ENCODE measurements at places on chromosomes 11 and 22.

DNA sequence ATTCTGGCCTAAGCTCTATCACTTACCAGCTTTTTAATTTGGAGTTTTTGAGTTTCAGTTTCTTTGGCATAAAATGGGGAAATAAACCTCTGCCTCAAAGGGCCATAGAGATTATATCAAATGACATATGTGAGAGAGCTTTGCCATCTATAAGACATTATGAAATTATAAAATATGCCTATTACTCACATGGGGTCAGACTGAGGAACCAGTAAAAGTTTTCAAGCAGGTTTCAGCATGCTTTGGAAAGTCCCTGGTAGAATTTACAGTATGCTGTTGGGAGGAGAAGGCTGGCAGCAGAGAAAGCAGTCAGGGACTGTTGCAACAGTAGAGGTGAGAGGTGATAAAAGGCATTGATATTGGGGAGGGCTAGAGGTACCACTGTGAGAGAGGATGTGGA lies 13.6 kb upstream of the MTNR1B start:
- no peak for DNase-seq

- DNase-seq = no peak
Observed at GRCh38 chr22:17777005-17777716, 2.9 kb upstream of the BID start.

DNA sequence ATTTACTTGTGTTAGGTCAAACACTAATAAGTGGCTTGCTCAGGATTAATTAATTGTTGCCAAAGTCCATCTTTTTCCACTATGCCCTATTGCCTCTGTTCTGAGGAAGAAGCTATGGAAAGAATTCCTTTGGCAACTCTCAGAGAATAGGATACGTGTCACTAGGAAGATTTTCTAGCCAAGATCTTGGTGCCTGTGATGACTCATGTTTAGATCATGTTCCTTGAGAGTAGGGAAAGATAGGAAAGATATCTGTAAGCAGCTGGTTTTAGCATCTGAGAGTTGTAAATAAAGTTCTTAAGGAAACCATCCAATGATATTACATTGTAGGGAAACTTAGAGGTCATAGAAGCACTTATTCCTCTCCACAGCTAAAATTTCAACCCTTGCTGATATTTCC lies 15.7 kb downstream of the SLN start:
- no peak for DNase-seq

DNA sequence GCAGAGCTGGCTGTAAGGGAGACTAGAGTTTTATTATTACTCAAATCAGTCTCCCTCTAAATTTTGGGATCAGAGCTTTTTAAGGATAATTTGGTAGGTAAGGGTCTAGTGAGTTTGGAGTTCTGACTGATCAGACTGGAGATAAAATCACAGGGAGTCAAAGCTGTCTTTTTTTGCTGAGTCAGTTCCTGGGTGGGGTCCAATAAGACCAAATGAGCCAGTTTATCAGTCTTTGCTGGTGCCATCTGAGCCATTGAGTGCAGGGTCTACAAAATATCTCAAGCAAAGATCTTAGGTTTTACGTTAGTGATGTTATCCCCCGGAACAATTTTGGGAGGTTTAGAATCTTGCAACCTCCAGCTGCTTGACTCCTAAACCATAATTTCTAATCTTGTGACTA lies 935.1 kb upstream of the RAG2 start:
- DNase-seq = no peak

- DNase-seq = no peak
Observed at GRCh38 chr11:62538470-62539237, 8.0 kb downstream of the AHNAK start.

DNA sequence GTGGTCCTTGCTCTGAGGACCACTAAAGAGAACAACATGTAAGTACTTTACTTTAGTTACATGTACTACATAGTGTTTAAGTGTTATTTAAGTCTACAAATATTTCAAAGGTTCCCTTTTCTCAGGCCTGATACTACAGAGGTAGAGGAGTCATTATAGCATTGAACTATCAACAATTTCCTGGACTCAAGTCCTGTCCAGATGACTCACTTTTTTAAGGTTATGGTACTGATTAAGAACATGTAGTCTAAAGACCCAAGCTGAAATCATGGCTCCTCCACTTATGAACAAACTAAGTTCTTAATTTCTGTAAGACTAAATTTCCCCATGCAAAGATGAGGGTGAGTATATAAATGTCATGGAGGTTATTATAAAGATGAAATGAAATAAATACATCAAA lies 74.7 kb downstream of the NARS2 start:
- DNase-seq = no peak

DNA sequence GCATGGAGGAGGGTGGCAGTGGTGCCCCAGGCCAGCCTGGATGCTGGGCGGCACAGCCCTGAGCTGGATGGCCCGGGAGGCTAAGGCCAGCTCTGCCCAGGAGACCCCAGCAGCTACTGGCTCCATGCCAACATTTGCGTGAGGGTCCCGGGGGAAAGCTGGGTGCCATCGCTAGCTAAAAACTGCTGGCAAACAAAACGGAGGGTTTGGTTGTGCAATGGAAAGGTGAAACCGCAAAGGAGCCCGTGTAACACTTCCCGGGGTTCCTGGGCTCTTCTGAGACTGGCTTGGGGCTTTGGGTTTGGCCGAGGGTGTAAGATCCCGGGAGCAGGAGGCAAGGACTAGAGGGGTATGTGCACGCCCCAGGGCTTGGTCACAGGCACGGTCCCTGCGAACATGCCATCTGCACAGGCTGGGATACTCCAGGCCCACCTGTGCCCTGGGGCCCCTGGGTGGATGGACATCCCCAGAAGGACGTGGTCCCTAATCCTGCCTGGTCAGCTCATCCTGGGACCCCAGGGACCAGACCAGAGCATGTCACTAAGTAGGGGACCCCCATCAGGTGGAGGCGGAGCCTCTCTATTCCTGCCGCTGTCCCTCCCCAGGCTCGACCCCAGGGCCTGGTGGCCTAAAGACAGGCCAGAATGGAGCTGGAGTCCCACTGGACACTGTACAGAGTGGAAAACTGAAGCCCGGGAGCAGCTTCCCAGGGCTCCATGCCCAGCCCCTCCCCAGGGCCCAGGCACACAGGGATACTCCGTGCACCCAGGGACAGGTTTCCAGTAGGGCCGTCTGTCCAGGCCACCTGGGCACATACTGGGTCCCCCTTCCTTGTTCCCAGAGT lies 44.6 kb downstream of the IGF2 start:
- no peak for DNase-seq

GRCh38 chr11:1202776-1203504 lies 19.9 kb upstream of the MUC5B start:
- peak; percentile 20 for DNase-seq

DNA sequence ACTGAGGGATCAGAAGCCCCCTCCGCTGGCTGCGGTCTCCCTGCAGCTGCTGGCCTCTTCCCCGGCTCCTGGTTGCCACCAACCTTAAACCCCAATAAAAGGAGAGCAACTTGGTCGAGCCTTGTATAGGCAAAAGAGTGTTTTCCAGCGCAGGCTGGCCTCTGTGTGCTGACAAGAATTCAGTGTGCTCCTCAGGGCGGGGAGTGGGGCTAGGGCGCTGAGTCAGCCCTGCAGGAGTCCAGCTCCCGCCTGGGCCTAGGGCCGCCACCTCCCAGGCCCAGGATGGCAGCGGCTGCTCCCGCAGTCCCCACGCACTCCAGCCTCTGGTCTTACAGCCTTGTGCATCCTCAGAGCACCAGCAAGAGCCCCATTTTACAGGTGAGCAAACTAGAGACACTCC lies at the start of gene SHISAL1:
TSS of gene SHISAL1 (minus strand) at position 186 of the 400 bp plus-strand sequence. CDS start 12,006 bp downstream, outside the sequence.
- no peak for DNase-seq

Measured in hippocampal formation (tissue), 2 donors.